NCI-H82 (cell line): ENCODE measurements at places on chromosomes 6 and 20.

DNA sequence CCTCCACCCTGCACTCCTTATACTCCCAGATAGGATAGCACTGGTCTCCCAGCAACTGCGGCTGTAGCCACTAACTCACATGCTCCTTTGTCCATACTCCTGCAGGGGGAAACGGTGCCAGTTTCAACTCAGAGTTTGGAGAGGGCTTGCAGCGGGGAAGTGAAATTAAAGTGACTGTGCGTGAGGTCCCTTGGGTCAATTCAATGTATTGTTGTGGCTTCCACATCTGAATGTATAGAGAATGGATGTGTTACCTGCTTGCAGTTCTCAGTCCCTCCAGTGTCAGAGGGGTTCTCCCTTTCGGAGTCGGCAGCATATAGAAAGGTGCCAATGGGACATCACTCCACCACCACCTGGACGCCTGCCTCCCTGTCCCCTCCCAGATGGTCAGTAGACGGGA, 93.6 kb upstream of the CNKSR3 start:
- DNase-seq = no peak

DNA sequence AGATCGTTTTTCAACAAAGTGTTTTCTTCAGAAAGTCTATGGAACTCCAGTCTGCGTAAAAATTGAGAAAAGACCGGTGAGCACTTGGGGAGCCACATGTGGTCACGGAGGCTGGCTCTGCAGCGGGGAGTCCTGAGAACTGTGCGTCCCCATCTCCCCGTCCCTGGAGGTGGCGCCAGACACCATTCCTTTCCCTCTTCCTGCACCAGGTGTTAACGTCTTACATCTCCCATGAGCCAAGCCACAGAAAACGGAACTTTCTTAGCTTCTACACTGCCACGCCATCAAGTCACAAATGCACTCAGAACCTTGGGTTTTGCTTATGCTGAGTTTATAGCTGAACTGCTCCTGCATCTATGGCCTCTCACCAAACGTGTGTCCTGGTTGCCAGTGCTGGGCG, 62.6 kb downstream of the GINS1 start:
- peak; percentile 68 for DNase-seq

DNA sequence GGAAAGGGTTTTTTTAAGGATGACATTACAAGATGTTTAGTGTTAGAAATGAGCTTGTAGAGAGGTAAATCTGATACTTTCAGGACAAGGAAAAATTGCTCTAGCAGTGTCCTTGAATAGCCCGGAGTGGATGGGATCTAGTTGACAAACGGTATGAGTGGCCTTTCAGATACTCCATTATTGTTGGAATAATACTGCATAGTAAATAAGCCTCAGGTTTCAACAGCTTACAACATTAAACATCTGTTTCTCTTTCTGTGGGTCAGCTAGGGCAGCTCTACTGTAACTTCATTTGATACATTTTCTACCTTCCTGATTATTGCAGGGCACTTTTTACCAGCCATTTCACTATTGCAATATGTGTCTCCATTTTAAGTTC, 118.0 kb downstream of the B3GAT2 start:
- DNase-seq = no peak

DNA sequence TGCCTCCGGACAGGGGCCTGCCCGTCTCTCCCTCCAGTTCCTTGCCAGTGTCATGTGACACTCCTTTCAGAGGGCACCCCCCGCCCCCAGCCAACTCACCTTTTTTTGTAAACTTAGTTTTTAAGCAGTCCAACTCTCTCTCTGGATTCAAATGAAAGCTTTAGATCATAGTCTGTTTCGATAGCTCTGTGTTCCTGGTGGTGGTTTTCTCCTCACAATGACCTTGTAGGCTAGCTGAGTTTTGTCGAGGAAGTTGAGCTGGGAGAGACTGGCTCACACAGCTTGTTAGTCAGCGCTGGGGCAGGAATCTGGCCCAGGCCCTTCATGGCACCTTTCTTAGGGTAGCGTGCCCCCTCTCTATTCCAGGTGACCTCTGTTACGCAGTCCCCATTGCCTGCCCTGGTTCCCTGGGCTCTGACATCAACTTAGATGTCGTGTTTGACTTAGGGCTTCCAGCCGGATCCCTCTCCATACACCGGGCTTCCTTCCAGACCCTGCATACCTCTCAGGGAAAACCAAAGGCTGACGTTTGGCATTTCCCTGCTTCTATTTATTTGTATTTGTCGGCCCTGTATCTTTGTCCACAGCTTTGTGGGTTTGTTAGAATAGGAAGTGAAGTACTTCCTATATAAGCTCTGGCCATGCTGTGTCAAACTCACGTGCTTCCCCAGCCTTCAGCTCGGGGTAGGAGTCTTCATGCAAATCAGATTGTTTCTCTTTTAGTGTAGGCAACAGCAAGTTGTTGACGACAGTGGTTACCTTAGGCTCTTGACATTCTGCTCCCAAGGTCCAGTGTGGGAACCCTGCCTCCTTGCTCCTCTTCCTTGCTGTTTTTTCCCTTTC, 12.7 kb downstream of the IGF2R start:
- DNase-seq = no peak

DNA sequence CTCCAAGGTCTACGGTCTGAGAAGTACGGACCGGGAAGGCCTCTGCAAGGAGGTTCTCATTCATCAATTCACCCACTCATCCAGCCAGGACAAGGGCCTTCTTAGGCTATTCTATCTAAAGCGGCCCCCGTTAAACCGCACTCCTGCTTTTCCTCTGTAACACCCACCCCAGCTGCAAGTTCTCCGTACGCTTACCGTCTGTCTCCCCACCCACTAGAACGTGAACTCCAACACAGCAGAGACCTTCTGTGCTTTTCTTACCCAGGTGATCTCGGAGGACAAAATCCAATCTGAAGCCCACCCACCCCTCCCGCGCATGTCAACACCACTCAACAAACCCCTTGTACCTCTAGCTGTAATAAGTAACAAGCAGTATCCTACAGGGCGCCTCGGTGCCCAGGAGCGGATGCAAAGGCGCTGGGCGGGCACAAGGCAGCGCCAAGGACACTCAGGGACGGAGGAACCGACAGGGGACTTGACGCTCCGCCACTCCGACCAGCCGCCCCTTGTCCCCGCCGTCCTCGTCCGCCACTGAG, 351 bp downstream of the AURKA start:
- DNase-seq = peak; percentile 62

DNA sequence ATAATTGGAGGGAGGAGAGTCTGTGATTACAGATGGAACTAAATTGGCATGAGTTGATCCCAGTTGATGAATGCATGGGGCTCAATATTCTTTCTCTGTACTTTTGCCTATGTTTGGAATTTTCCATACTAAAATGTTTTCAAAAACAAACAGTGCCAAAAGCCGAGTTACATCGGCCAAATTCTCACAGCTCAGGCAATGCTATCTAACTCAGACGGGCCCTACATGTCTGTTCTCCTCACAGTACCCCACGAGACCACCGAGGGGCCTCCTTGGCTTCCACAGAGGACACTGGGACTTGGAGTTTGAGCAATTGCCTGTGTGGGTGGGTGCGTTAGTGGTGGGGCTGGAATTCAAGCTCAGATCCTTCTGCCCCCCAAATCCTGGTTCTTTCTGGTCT, 413.2 kb downstream of the CDH26 start:
- no peak for DNase-seq

- no peak for DNase-seq
These were observed 332.5 kb downstream of the TFAP2A start for GRCh38 chr6:10082385-10082784.

- DNase-seq = no peak
These were observed 13.8 kb downstream of the TGM6 start for GRCh38 chr20:2394411-2395055.

DNA sequence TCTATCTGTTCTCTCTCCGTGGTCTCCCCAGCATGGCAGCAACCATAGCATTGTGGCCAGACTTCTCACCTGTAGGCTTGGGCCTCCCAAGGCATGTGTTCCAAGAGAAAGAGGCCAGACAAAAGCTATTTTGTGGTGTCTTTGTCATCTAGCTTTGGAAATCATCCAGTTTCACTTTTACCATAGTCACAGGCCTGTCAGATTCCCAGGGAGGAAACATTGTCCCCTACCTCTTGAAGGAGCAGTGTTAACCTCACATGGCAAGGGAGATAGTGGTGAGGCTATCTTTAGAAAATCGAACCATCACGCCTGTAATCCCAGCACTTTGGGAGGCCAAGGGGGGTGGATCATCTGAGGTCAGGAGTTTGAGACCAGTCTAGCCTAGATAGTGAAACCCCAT, 42.3 kb upstream of the RALGAPA2 start:
- DNase-seq = no peak

DNA sequence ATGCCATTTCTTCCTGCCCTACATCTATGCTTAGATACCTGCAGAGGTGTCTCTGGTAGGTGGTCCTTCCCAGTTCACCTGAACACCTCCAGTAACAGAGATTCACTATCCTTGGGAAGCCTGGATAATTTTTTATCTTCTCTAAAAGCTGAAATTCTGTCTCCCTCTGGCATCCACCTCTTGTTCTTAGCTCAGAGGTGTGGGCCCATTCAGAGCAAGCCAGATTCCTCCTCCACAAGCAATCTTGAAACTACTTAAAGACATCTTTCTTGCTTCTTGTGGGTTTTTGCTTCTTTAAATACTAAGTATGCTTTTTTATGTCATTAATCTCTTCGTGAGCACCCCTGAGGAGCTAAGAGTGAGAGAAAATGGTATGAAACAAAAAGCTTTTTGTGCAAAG, 10.4 kb upstream of the SNRPB2 start:
- no peak for DNase-seq

GRCh38 chr6:168956141-168956838, 297.4 kb downstream of the THBS2 start:
- DNase-seq = no peak

DNA sequence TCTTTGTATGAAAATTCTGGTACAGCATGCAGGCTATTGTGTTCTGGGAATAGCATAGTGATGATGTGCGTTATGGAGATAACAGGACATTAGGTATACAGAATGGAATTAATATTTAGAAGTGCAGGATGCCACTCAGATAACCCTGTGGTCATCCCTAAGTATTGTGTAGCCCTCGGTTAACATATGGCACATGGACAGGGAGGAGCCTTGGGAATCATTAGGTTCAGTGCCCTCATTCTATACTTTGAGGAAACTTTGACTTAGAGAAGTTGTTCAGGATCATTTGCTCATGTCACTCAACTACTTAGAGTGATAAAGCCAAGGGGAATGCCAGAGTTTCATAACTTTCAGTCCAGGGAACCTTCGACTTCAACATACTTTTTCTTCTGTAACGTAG, 185.9 kb downstream of the UST start:
- no peak for DNase-seq

DNA sequence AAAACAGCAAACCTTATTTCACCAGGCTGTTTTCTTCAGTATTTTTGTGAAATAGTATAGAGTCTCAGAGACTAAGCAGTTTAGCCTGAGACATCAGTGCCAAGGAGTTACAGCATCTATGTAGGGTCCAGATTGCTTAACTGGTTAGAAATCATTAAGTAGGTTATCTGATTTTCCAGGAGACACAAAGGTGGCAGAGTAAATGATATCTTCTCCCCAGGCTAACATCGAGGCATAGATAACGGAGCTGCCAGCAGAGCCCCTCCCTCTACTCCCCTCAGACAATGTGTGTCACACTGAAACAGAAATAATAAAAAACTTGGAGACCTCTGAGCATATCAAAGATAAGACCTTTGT, 473.0 kb upstream of the CITED2 start:
- peak; percentile 29 for DNase-seq

GRCh38 chr6:163661272-163661671, 246.8 kb downstream of the QKI start:
- no peak for DNase-seq

GRCh38 chr6:25295651-25296050, 16.5 kb downstream of the CARMIL1 start:
- DNase-seq = no peak

- no peak for DNase-seq
These were observed 36.2 kb upstream of the RGS17 start for GRCh38 chr6:153167061-153167891.

DNA sequence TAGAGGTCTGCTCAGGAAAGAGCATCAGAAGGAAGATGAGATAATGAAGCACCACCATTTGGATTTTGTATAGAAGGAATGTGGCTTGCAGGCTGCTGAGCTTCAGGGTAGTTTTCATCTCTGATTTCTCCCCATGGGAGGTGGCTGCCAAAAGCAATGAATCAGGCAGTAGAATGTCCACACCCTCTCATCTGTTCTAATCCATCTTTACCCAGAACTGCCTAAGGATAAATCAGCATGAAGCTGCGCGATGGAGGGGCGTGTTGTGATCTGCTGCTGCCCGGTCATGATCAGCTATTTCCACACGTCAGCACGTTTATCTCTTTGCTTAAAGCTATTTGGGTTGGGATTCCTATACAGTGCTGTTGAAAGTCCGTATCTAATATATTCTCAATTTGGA, 295.4 kb downstream of the FOXA2 start:
- DNase-seq = no peak

DNA sequence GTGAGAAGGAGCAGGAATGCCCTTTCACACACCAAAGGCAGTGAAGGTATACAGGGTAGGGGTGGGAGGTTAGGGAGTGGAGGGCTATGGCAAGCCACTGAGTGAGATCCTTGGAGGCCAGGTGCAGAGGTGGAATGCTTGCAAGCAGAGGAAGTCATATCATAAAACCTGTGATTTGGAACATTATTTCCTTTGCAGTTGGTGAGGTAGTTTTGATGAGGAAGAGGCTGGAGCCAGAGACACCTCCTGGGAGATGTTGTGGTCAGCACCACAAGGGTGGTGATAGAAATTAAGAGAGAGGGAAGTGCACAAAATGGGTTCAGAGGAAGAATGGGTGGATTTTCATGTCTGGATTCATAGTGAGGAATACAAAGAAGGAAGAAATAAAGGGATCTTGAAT, 73.0 kb downstream of the PLCB4 start:
- DNase-seq = no peak

- peak; percentile 92 for DNase-seq
These were observed at the start of gene PACSIN1 for GRCh38 chr6:34465531-34466241. PACSIN1 (plus strand) TSS chr6:34466076; CDS start chr6:34526306, 60,230 bp downstream.

- peak; percentile 44 for DNase-seq
These were observed 51.5 kb downstream of the SLC23A2 start for GRCh38 chr20:4949833-4950178.

GRCh38 chr6:116948533-116949304, 71.7 kb downstream of the RFX6 start:
- DNase-seq = no peak

DNA sequence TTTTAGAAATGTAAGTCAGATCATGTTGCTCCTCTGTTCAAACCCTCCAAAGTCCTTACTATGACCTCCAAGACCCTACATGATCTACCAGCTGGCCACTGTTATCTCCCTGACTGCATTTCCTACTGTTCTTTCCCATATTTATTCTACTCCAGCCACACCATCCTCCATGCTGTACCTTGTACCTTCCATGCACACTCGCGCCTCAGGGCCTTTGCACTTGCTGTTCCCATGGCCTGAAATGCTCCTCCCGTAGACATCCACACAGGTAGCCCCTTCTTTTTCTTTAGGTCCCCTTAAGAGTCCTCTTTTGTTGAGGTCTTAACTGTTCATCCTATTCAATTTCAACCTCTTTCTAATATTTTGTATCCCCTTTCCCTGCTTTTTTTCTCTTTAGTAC, 47.0 kb downstream of the HEBP2 start:
- no peak for DNase-seq

DNA sequence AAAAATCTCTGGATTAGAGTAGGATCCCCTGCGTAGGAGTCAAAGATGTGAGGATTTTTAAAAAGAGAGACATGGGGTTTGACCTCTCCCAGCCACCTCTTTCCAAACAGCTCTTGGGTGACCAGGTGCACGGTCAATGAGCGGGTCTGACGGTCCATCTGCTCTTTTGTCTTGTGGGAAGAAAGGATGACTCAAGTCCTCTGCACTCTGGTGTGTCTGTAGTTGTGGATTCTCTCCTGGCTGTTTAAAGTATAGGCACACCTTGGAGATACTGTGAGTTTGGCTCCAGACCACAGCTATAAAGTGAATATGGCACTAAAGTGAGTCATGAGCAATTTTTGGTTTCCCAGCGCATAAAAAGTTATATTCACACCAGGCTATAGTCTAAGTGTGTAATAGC, 209.8 kb downstream of the BMP7 start:
- no peak for DNase-seq
